ENCODE measurements at places on chromosomes 11 and 22. TPM values are rescaled to one million over a fixed set of nuclear protein-coding genes. Genes with fewer than 3 reads are reported as not detected.

TXNRD2 gene
- 14.5 TPM for total RNA-seq

MYO18B gene
- total RNA-seq: 4.8 TPM

NCAM1 gene
- 114 TPM for total RNA-seq

GGT5 gene
- 3.4 TPM for total RNA-seq

YAP1 gene
- total RNA-seq: 129 TPM

GAB4 gene
- not detected for total RNA-seq

OPCML gene
- 2.3 TPM for total RNA-seq

OR52N5 gene
- not detected for total RNA-seq

STK33 gene
- 11.0 TPM for total RNA-seq

TRIM48 gene
- not detected for total RNA-seq

VWCE gene
- total RNA-seq: 0.63 TPM

ARHGAP1 gene
- 41.8 TPM for total RNA-seq

MEI1 gene
- 0.95 TPM for total RNA-seq

LDHA gene
- 163 TPM for total RNA-seq

PAFAH1B2 gene
- 115 TPM for total RNA-seq

USP2 gene
- total RNA-seq: 1.1 TPM

GAS2 gene
- total RNA-seq: 18.8 TPM

ZBTB16 gene
- 10.3 TPM for total RNA-seq

TPBGL gene
- total RNA-seq: not detected

GLYAT gene
- total RNA-seq: not detected

BBS1 gene
- total RNA-seq: 40.4 TPM

PLAAT5 gene
- total RNA-seq: 1.9 TPM

BRSK2 gene
- 3.0 TPM for total RNA-seq

CARNS1 gene
- 0.63 TPM for total RNA-seq

MMP1 gene
- total RNA-seq: 0.53 TPM

AIP gene
- total RNA-seq: 42.9 TPM

IL17REL gene
- not detected for total RNA-seq

FOSL1 gene
- not detected for total RNA-seq

SYT9 gene
- 2.6 TPM for total RNA-seq
